ENCODE measurements at places on chromosomes 12 and 14.

- no peak for DNase-seq
Observed at GRCh38 chr14:77253333-77254190, 17.4 kb downstream of the NGB start.

- DNase-seq: peak; percentile 48
Observed at GRCh38 chr12:53980104-53980801, 4.7 kb upstream of the HOXC10 start.

DNA sequence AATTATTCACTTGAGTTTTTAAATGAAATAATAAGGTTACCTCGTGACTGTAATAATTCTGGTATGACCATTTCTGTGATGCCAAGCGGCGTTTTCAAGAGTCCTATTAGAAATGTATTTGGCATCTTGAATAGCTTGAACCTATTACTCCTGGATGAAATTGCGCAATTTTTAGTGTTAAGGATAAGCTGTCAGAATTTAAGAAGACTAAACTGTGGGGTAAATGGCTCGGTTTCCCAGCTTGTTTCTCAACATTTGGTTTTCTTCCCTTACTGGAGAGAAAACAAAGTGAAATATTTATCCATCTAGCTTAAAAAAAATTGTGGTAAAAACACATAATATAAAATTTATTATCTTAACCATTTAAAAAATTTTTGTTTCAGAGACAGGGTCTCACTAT, 26.8 kb downstream of the PCNX1 start:
- DNase-seq: no peak

DNA sequence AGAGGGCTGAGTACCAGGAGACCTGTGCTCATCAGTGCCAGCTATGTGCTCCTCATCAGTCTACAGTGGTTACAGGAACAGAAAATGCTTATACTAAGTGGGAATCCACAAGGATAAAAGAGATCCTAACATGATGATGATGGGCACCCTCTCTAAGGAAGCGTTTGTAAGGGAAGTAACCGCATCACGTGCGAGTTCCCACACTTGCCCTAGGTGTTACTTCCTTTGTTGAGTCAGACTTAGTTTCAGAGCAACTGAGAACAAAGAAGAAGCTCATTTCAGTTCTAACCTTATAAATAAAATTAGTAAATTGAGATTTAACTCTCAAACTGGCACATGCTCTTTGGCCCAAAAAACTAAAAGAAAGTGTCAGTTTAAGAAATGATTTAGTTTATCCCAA, 956.4 kb upstream of the TMEM132C start:
- no peak for DNase-seq

DNA sequence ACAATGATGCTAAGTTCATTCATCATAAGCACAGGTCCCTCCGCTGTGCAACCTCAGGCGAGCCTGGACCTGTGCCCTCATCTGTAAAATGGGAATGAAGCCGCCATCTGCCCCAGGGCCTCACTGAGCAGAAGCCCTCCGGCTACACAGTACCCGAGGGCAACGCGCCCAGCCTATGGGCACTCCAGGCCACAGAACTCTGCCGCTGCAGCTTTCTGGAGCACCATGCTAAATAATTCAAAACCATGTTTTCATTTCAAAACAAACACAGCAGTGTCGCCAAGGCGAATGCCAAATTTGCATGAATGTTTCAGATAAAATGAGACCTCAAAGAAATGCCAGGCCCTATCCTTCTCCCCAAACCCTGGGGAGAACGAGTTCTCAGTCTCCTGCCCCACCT, 4.0 kb downstream of the NCOR2 start:
- no peak for DNase-seq

DNA sequence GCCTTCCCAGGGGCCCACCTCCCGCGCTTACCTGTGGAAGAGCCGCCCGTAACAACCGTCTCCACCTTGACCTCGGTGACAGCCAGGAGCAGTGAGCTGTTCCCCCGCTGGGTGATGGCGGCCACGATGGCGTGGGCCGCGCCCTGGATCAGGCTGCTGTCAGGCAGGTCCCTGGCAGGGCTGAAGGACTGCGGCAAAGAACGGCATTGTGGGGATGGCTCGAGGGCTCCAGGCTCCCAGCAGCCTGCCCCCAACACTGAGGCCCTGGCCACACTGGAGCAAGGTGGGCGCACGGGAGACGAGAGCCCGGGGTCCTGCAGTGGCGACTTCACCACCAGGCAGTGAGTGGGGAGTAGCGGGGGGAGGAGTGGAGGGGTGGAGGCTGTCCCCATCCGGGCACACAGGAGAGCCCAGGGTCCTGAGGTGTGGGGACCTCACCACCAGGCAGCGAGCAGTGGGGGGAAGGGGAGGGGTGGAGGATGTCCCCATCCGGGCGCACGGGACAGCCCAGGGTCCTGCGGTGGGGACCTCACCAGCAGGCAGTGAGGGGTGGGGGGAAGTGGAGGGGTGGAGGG, 25.0 kb downstream of the JAG2 start:
- no peak for DNase-seq

DNA sequence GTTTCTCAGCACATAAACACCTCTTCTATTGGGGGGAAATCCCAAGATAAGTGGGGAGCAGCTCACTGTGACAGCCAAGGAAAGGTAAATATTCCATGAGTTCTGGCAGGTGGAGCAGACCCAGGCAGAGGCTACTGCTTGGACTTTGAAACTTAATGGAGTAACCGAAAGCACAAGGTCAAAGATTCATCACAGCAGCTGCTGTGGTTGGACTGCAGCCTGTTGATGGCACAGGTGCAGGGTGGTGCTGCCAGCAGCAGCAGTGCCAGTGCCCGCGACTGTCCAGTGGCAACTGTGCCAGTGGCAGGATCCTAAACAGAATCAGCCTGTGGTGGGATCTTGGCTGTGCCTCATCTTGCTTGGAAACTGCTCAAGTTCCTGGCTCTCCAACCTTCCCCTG, 81.4 kb upstream of the ARID2 start:
- DNase-seq: no peak

DNA sequence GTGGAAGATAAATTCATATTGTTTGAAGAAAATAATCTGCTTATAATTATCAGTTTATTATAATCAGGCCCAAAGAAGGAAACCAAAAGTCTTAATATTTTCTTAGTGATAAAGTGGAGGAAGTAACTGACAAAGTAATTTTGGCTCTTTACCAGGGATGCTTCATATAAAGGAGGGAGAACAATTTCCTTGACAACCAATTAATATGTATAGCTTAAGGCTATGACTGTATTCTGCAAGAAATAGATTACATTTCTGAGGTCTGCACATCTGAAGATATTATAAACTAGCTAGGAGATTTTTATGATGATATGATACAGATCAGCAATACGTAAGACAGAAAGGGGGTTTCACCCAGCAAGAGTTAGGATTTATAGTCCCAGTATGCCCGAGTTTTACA, 90.8 kb downstream of the BICD1 start:
- peak; percentile 50 for DNase-seq

DNA sequence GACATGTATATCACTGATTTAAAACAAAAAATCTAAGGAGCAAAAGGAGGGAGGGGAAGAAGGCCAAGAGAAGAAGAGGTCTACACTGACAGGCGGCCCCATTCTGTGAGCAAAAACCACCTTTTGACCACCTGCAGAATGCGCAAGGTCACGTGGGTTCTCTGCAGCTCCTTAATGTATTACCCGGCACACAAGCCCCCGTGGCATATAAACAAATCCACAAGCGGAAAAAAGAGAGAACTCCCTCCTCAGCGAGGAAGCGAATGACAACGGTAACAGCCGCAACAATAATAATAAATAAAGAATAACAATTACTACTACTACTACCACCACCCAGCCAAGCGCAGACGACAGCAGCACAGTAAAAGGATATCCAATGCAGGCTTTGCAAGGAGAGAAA, 1.3 kb downstream of the KSR2 start:
- DNase-seq: no peak

DNA sequence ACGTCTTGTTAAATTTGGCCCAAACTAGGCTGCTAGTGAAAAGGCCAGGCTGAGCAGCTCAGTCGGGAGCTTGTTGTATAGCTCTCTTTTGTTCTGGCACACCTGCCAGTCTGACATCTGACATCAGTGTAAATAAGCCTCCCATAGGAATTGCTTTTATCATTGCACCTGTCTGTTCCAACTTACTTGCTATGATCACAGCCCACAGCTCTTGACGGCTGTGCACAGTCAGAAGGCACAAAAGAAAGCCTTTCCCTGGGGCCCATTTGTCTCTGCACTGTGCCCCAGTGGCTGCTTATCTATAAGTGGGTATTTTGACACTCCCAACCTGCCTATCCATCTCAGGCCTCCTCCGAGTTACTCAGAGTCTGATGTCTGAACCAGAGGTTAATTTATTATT, 324.5 kb downstream of the NUAK1 start:
- no peak for DNase-seq

GRCh38 chr12:110937104-110937641, 16.8 kb upstream of the MYL2 start:
- peak; percentile 42 for DNase-seq

- DNase-seq: no peak
Observed at GRCh38 chr12:25135531-25136154, 59.3 kb downstream of the DNAI7 start.

GRCh38 chr12:68497107-68497506, 113.6 kb upstream of the RAP1B start:
- DNase-seq: no peak

- DNase-seq: no peak
Observed at GRCh38 chr14:89957376-89957775, 1.6 kb downstream of the TDP1 start.

DNA sequence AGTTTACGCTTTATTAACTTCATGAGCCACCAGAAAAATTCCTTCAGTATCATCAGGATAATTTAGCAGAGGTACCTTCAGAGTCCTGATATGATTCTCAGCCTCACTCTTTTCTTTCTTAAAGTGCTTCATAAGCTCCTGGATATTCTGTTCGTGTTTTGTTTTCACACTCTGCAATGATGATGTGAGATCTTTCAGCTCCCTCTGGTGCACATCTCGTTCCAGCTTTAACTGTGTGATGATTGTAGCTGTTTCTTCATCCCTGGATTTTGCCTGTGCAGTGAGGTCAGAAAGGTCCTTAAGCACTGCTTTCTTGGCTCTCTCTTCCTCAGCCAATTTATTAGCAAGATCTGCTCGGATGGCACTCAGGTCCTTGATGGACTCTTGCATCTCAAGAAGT, 156.7 kb downstream of the CEP128 start:
- DNase-seq: no peak

- DNase-seq: no peak
Observed at GRCh38 chr12:123931686-123932321, 40.8 kb downstream of the CCDC92 start.

GRCh38 chr14:61503167-61503801, 181.9 kb downstream of the PRKCH start:
- no peak for DNase-seq

- DNase-seq: no peak
Observed at GRCh38 chr12:99978152-99978551, 6.6 kb downstream of the ANKS1B start.

DNA sequence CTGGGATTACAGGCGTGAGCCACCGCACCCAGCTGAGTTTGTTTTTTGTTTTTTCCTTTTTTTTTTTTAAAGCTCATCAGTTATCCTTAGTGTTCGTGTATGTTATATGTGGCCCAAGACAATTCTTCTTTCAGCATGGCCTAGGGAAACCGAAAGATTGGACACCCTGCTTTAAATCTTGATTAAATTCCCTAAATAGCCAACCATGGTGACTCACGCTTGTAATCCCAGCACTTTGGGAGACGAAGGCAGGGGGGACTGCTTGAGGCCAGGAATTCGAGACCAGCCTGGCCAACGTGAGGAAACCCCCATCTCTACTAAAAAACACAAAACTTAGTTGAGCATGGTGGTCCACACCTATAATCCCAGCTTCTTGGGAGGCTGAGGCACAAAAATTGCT, 131.1 kb downstream of the MED13L start:
- DNase-seq: no peak

DNA sequence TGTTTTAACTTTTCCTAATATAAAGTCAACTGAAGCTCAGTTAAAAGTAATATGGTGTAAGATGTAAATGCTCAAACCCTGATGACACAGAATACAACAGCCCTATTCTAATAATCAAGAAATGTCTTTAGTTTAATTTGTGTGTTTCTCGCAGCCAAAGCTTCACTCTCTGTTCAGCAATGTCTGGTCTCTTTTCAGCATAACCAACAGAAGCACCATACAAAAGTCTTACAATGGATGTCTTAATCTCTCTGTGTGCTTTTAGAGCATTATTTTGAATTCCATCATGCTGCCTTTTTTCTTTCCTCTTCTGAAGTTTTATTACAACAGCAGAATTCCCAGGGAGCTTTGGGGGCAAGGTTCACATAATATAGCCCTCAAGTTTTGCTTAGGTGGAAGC, 210.2 kb upstream of the NPAS3 start:
- no peak for DNase-seq
